ENCODE measurements at places on chromosomes 6 and 20. TPM values are rescaled to one million over a fixed set of nuclear protein-coding genes. Genes with fewer than 3 reads are reported as not detected.

The UBD gene
- total RNA-seq, result not detected

The CD24 gene
- total RNA-seq, result 782 TPM

The MEP1A gene
- total RNA-seq, result not detected

The TREML1 gene
- not detected for total RNA-seq

The DSTN gene
- 233 TPM for total RNA-seq

The ID4 gene
- 6.3 TPM for total RNA-seq

The OTOR gene
- total RNA-seq, result not detected

The CFB gene
- not detected for total RNA-seq

The REM1 gene
- total RNA-seq, result 2.8 TPM

The SLC9A8 gene
- 10.6 TPM for total RNA-seq

The DNAH8 gene
- not detected for total RNA-seq

The SSTR4 gene
- total RNA-seq, result not detected

- DNase-seq, result no peak
These were observed 65.7 kb upstream of the DUSP22 start for GRCh38 chr6:226516-227073.

DNA sequence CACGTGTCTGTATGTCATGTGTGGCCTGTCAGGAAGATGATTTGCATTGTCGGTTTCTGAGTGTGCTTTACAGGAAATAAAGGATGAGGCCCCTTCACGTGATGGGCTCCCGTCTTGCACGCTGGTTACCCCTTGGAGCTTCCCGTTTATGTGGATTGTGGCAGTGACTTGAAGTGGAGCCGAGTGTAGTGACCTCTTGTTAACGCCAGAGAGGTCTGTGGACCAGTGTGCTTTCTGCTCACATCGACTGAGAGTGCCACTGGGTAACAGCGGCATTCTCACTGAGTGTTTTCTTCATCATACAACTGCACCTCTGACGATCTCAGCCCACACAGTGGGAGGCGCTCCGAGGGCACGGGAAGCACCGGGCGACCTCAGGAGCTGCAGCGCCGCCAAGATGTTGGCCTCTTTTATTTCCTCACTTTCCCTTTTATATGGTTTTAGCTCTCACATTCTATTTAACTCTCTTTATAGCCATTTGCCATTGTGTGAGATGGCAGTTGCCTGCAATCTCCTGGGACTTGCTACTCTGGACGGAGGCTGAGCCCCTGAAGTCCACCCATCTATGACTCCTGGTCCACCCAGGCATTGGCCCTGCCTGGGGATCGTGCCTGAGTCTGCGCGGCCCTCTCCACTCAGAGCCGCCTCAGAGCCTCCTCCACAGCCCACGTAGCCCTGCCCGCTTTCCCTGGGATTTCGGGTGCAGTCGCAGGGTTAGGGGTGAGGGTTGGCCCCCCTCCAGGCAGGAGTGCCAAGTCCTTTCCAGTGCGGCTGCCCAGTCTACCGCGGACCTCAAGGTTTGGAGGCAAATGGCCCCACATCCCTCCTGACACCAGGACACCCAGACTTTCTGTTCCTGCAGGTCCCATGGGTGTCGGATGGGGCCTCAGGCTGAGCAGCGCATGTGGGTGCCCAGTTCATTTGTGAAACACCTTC is 238.9 kb downstream of the ERMARD start:
- peak; percentile 6 for DNase-seq

DNA sequence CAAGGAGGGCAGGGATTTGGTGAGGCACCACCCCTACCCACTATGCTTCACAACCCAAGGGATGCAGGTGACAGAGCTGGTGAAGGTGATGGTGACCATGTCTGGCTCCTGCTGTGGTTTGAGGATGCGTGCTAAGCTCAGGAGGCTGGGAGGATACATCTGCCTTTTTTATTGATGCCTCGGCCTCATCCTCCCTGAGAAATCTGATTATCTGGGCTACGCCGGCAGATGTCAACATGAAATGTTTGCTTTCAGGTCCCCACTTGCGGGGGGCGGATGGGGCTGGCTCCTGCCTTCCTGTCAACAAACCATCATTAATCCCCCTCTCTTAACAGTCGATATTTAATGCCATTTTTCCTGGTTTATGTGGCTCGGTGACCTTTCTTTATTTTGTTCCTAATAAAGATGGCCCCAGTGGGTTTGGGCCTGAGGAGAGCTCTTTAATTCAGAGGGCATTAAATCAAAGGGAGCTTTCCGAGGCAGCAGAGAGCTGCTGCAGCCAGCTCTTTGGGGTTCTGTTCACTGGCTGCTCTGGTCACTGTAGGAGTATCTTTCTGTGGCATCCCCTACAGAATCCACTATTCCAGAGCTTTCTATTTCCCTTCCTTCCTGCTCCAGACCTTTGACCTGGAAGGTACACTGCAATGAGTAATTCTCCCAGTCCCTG is 33.5 kb upstream of the LRFN2 start:
- no peak for DNase-seq

DNA sequence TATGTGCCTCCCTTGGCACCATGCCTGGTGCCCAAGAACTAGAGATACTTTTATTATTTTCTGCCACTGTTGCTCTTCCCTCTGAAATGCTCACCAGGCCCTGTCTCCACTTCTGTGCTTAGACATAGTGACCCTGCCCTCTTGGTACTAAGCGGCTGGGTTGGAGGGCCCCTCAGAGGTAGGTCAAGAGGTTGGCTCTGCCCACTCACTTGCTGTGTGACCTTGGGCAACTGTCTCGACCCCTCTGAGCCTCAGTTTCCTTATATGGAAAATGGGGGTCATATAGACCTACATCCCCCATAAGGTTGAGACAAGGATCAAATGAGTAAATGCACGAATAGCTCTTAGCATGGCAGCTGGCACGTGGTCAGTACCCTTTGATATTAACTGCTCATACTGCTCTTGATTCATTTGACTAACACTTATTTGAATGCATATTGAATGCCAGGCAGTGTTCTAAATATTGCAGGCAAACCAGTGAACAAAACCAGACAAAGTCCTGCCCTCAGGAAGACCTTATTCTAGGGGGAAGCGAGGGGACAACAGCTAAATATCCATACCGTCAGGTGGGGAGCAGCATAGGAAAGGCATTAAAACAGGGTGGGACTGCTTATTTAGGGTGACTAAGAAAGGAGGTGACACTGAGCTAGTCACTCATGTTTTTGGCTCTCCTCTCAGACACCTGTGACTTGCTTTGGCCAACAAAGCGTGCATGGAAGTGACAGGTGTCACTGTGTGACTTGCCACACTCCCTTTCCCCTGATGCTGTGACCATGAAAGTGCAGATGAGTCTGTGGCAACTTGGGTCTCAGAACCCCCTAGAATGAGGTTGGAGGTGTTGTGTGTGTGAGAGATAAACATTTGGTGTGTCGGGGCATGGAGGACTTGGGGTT is 14.3 kb upstream of the SPO11 start:
- DNase-seq, result no peak

DNA sequence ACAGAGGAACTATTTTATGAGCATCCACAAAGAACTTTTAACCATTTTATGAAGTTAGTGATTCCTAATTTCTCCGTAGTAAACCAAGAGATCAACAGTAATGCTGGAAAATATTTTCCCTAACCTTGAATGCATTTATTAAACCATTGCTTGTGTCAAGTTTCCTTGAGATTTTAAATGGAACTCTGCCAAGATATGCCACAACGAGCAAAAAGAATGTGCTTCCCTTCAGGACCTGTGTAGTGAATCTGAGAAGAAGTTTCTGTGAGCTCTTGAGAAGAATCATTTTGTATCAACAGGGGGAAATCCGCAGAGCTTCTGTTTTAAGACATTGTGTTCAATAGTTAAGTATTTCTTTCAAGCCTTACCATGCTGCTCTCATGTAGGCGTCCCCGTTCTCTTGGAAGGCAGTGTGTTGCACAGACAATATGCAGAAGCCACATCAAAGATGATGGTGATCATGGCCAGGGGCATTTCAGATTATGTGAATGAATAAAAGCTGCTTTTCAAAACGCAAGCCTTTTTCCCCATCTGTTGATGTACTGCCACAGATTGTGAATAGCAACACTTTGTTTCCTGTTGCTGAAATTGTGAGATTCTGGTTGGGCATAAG is 439.8 kb downstream of the BMP2 start:
- no peak for DNase-seq

DNA sequence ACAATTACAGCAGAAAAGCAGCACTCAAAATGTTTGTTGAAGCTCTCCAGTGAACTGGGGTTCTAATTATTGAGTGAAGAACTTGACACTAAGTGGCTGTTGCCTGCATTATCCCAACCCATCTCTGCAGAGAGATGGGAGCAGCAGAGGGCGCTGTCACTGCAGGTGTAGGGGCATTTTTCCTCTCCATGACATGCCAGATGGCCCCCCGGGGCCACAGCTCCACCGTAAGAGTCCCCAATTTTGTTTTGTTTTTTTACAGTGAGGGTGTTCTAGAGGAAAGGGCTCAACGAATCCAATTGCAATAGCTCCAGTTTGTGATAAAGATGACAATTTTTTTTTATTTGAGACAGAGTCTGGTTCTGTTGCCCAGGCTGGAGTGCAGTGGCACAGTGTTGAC is 1.9 kb upstream of the FUCA2 start:
- no peak for DNase-seq

- no peak for DNase-seq
These were observed 292 bp upstream of the MTCL3 start for GRCh38 chr6:127519469-127519785.

- no peak for DNase-seq
These were observed 57.1 kb upstream of the C20orf144 start for GRCh38 chr20:33604991-33605370.

- DNase-seq, result no peak
These were observed 86.4 kb upstream of the CLDN20 start for GRCh38 chr6:155177363-155177961.

GRCh38 chr6:139595183-139595582 is 220.7 kb upstream of the CITED2 start:
- DNase-seq, result no peak

- DNase-seq, result no peak
These were observed 14.1 kb downstream of the FKBP1A start for GRCh38 chr20:1378735-1379125.

- DNase-seq, result no peak
These were observed 1088.7 kb upstream of the DEFB115 start for GRCh38 chr20:30168800-30169138.

GRCh38 chr6:43847741-43848630 is 78.0 kb downstream of the VEGFA start:
- DNase-seq, result no peak

DNA sequence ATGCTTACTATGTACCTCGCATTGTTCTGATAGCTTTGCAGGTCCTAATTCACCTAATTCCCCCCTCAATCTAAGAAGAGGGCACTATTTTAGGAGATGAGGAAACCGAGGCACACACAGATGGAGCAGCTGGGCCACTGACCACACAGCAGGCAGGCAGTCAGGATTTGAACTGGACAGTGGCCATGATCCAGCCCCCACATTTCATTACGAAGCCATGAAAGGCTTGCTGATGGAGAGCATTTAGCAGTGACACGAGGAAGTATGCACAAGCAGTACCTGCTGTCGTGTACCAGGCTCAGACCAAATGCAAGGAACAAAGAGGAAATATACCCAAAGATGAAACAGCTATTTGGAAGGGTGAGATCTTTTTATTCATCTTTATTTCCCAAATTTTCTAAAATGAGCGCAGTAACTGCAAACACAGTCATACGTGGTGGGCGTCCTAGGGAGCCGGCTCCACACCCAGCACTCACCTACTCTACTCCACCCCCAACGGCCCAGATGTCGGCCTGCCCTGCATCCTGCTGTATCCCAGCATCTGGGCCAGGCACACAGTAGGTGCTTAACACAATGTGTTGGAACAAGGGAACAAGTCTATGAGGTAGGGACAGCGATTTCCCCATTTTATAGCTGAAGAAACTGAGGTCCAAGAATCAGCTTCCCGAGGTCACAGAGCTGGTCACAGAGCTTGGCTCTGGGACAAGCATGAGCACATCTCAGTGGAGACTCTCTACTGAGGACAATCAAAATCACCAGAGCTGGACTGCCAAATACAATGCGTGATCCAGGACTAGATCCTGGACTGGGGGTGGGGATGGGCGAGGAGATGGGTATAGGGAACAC is 15.0 kb downstream of the PREX1 start:
- DNase-seq, result no peak

GRCh38 chr6:29797135-29797534 is 30.5 kb upstream of the HLA-G start:
- DNase-seq, result no peak

- DNase-seq, result no peak
These were observed 592.7 kb upstream of the MAN1A1 start for GRCh38 chr6:119942078-119942752.

GRCh38 chr6:99871641-99872040 is 122.4 kb downstream of the MCHR2 start:
- DNase-seq, result no peak

DNA sequence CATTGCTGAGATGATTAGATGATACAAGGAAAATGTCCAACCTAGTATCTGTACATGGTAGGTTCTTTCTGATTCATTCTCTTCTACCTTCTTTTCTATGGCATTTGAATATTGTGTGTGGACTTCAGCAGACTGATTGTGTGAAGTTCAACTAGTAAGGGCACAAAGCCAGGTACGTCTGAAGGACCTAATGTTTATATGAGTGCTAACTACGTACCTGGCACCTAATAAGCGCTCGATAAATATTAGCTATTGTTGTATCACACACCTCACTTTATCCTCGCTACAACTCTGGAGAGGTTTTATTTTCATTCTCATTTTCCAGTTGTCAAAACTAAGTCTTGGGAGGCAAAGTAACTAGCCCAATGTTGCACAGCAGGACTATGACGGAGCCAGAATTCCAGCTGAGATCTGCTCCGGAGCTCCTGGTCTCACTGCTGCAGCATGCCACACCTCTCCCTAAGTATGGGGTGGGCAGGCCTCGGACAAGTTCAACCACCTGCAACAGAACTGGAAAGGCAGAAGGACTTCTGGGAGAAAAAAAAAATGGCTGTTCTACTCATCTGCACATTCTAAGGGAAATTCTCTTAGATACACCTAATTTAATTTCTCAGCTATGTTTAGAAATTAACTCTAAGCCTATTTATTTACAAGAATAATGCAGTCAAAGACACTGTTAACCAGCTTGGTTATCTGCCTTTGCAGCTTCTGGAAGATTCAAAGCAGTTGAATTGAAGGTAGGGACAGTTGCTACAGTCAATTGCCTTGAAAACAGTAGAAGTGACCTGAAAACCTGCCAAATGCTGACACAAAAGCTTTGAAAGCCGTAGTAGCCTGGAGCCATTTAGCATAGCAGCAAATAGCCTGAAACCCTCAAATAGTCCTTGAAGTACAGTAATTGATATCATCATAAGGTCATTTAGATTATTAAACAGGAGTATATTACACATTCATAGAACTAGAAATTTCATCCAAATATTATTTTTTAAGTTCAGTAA is 165.0 kb downstream of the PDE7B start:
- no peak for DNase-seq
